ENCODE measurements at places on chromosomes 5 and 9.
A peak's percentile ranks its signal among the peaks of the same experiment; 100 is the strongest.

DNA sequence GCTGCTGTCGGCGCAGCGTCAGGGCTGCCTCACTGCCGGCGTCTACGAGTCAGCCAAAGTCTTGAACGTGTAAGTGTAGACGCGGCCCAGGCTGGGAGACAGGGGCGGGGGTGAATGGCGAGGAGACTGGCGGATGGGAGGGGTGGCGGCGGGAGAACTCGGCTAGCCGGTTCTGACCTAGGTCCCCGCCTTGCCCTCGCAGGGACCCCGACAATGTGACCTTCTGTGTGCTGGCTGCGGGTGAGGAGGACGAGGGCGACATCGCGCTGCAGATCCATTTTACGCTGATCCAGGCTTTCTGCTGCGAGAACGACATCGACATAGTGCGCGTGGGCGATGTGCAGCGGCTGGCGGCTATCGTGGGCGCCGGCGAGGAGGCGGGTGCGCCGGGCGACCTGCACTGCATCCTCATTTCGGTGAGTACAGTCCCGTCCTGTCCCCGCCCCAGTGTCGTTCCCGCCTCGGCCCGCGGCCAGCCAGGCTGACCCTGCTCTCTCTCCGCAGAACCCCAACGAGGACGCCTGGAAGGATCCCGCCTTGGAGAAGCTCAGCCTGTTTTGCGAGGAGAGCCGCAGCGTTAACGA is 745 bp downstream of the GADD45G start:
- no peaks in the 10 kb centered on the region for H3K27me3 ChIP-seq
- peak overlapping the region; percentile 95 for H3K4me3 ChIP-seq
- peak; percentile 68 for DNase-seq
- H3K4me1 ChIP-seq = no peaks in the 10 kb centered on the region

GRCh38 chr5:99315413-99316183 is 386.8 kb upstream of the CHD1 start:
- no peak overlapping the region for H3K4me3 ChIP-seq
- H3K27me3 ChIP-seq = no peaks in the 10 kb centered on the region

DNA sequence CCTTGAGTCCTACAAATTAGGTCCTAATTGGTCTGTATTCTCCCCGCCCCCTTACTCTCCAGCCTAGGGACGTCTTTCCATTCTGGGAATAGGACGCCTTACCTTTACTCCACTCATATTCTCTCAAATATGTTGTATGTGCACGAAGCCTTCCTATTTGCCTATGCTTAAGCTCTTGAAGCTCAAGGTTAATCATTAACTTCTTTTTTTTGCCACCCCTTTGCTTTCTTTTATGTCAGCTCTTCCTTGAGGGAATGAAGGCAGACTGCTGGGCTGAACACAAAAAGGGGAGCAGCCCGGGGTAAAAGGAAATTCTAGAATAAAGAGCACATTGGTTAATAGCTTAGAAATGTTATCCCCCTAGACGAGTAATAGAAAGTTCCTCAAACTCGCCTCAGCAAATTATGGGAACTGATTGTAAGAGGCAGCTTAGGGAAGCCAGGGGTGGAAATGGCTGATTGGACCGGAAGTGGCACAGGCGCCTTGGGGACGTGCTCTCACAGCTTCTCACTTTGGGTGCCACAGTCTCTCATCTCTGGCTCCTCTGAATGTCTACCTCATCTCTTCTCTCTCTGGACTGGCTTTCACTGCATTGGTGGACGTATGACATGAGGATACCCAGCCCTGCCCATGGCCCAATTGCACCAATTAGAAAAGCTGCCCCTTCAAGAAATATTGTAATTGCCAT is 122.3 kb upstream of the IL12B start:
- H3K4me1 ChIP-seq = no peaks in the 10 kb centered on the region
- no peak for DNase-seq
- no peaks in the 10 kb centered on the region for H3K27me3 ChIP-seq
- H3K27ac ChIP-seq = no peak overlapping the region
- no peak overlapping the region for H3K4me3 ChIP-seq

- no peaks in the 10 kb centered on the region for H3K4me1 ChIP-seq
- no peak overlapping the region for H3K4me3 ChIP-seq
- H3K27me3 ChIP-seq = no peaks in the 10 kb centered on the region
- no peak overlapping the region for H3K27ac ChIP-seq
- no peak for DNase-seq
These were observed 10.0 kb upstream of the MARCHF6 start for GRCh38 chr5:10343486-10343885.

DNA sequence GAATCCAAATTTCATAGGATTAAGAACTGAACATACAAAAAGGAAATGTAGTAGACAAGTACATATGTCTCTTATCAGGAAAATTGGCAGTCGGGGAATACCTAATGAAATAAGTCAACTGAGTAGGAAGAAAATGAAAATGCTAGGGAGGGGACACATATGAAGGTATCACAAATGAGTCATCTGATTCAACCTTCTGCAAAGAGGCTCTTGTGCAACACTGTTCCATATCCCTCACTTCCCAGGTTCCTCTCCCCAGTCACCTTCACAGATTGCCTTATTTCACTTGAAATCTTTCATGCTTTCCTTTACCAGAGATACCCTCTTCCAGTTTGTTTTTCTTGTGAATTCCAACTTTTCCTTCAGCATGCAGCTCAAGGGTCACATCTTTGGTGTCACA is 139.0 kb downstream of the RFX3 start:
- H3K4me3 ChIP-seq = no peak overlapping the region
- no peak overlapping the region for H3K27ac ChIP-seq
- H3K36me3 ChIP-seq = no peaks in the 10 kb centered on the region
- H3K4me1 ChIP-seq = no peaks in the 10 kb centered on the region

DNA sequence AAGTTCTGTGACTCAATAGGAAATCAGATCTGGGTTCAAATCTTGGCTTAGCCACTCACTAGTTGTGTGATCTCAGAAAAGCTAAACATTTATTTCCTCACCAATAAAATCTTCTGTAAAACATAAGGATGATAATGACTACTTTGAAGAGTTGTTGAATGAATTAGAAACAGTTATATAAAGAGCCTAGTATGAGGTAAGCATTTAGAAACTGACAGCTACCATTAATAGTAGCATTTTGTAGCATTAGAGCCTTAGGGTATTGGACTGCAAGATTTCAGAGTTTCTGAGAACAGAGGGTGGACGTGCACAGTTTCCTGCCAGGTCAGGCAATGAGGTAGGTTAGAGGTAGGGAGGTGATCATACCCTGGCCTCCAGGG is 293.2 kb downstream of the CWC27 start:
- no peak for DNase-seq
- no peaks in the 10 kb centered on the region for H3K4me1 ChIP-seq
- no peak overlapping the region for H3K4me3 ChIP-seq
- H3K36me3 ChIP-seq = no peaks in the 10 kb centered on the region
- no peak overlapping the region for H3K27ac ChIP-seq

GRCh38 chr5:20300110-20300509 is 312.1 kb upstream of the CDH18 start:
- no peak for DNase-seq
- H3K4me1 ChIP-seq = no peaks in the 10 kb centered on the region
- no peak overlapping the region for H3K4me3 ChIP-seq
- no peaks in the 10 kb centered on the region for H3K27me3 ChIP-seq
- no peaks in the 10 kb centered on the region for H3K36me3 ChIP-seq

DNA sequence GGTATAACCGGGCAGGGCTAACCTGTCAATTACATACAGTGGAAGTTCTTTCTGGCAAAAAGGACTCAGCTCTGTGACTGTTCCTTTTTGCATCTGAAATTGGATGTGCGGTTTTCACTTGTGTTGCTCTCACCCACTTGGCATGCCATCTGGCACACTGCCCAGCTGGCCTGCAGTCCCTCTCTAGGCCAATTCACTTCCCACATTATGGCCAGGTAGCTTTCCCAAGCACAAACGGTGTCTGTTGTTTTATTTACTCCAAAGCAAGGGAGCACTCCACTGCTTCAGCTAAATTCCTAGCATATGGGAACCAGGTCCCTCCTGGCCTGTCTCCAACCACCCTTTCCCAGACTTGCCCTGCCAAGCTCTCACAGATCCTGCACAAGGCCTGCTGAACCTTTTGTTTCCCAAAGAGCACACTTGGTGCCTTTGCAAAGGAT is 132.5 kb downstream of the SEMA6A start:
- H3K36me3 ChIP-seq = peaks cover 5% of the 10 kb centered on the region
- no peak overlapping the region for H3K4me3 ChIP-seq
- H3K27ac ChIP-seq = no peak overlapping the region
- no peaks in the 10 kb centered on the region for H3K27me3 ChIP-seq
- DNase-seq = no peak

GRCh38 chr5:56529666-56530430 is 285.5 kb upstream of the MAP3K1 start:
- DNase-seq = no peak
- H3K27me3 ChIP-seq = no peaks in the 10 kb centered on the region
- no peaks in the 10 kb centered on the region for H3K4me1 ChIP-seq
- H3K4me3 ChIP-seq = no peak overlapping the region
- H3K27ac ChIP-seq = no peak overlapping the region
- H3K36me3 ChIP-seq = no peaks in the 10 kb centered on the region

DNA sequence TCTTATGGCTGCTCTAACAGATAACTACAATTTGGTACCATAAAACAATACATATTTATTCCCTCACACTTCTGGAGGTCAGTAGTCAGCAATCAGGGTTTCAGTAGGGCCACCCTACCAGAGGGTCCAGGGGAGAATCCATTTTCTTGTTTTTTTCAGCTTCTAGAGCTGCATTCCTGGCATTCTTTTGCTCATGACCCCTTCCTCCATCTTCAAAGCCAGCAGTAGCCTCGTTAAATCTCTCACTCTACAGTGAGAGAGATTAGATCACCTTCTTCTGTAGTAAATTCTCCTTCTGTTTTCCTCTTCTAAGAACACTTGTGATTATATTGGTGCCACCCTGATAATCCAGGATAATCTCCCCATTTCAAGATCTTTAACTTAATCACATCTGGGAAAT is 187.4 kb downstream of the RFK start:
- no peak overlapping the region for H3K27ac ChIP-seq
- no peak for DNase-seq
- no peaks in the 10 kb centered on the region for H3K36me3 ChIP-seq
- no peaks in the 10 kb centered on the region for H3K4me1 ChIP-seq
- no peak overlapping the region for H3K4me3 ChIP-seq
- H3K27me3 ChIP-seq = no peaks in the 10 kb centered on the region

GRCh38 chr9:109278848-109279247 is 42.0 kb downstream of the EPB41L4B start:
- no peaks in the 10 kb centered on the region for H3K27me3 ChIP-seq
- no peaks in the 10 kb centered on the region for H3K36me3 ChIP-seq
- H3K27ac ChIP-seq = no peak overlapping the region
- H3K4me3 ChIP-seq = no peak overlapping the region

GRCh38 chr5:58718269-58718978 is 135.5 kb downstream of the RAB3C start:
- H3K4me1 ChIP-seq = no peaks in the 10 kb centered on the region
- DNase-seq = no peak
- no peak overlapping the region for H3K27ac ChIP-seq
- H3K36me3 ChIP-seq = no peaks in the 10 kb centered on the region

- H3K4me1 ChIP-seq = no peaks in the 10 kb centered on the region
- no peaks in the 10 kb centered on the region for H3K36me3 ChIP-seq
- no peaks in the 10 kb centered on the region for H3K27me3 ChIP-seq
- H3K4me3 ChIP-seq = no peak overlapping the region
These were observed 60.1 kb downstream of the PTPDC1 start for GRCh38 chr9:94144394-94144793.

DNA sequence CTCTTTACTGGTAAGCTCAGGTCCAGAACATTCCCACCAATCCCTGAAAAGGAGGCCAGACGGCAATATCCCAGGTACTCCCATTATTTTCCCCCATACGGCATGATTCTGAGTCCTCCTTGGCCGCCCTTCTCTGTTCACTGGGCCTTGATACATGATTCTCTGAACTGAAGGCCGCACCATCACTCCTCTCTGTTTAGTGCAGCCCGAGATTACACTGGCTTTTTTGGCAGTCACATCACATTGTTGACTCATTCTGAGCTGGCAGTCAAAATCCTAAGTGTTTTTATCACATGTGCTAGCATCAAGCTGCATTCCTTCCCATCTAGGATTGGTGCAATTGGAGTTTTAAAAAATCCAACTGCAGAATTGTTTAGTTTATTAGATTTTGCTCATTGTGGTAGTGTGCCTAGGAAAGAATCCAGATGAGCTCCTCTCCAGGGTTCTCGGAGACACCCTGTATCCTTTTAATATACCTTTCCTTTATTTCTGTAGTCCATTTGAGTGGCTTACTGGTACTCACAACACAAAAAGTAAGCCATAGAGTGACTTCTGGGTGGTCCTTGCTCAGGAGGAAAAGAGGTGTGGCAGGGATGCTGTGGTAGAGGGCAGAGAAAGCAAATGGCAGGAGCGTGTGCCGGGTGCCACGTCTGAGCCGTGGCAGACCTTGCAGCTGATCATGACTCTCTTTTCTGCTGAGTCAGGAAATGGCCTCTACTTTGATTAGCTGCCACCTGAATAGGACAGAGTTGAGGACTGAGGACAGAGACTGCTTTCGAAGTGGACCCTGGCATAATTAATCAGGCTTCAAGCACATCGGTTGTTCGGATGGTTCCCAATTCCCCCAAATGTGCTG is 121.1 kb upstream of the IL12B start:
- H3K27ac ChIP-seq = no peak overlapping the region
- H3K27me3 ChIP-seq = no peaks in the 10 kb centered on the region
- H3K36me3 ChIP-seq = no peaks in the 10 kb centered on the region
- DNase-seq = no peak
- H3K4me1 ChIP-seq = no peaks in the 10 kb centered on the region
- H3K4me3 ChIP-seq = no peak overlapping the region
